ENCODE measurements at places on chromosomes 16 and 17.

DNA sequence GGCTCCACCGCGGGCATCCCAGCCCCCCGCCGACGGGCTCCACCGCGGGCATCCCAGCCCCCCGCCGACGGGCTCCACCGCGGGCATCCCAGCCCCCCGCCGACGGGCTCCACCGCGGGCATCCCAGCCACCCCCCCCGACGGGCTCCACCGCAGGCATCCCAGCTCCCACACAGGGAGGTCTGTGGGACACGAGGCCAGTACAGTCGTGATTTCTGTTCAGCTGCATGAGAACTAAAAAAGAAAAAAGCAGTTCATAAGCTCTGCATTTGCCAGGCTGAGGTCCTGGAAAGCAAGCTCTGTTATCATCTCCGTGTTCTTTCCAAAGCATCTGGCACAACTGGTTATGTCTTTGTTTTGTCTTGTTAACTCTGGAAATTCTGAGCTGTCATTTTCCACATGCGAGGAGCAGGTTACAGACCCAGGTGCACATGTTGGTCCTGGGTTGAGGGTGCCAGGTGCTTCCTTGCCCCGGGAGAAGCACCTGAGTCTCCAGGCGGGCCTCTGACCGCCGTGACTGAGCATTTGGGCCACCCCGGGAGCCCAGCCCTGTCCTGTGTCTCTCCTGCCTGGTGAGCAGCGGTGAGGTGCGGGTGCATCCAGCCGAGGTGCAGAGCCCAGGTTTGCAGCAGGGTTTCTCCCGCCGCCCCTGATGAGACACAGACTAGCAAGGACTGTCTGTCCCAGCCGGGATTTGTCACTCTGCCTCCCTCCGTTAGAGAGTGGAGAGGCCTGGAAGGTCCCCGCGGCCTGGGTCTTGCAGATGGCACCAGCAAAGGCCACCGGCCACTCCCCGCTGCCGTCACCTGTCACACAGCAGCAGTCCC, 9.9 kb upstream of the WFIKKN1 start:
- DNase-seq = no peak

DNA sequence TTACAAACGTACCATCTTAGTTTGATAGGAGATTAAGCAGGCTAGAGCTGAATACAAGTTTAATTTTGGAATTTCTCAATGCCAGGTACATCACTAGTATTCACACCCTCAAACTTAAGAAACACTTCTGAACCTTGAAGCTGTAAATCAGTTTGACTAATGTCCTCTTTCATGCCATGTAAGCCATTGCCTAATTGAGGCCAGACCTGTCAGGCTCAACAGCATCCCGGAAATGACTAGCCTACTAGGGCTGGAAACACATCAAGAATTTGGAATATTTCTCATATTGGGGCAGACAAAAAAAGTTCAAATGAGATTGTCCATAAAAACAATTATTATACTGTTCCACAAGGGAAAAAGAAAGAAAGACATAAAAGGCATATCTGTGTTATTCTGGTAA, 1.7 kb downstream of the USP32 start:
- DNase-seq = no peak

GRCh38 chr16:2966808-2967191, 2.3 kb upstream of the PAQR4 start:
- DNase-seq = no peak

DNA sequence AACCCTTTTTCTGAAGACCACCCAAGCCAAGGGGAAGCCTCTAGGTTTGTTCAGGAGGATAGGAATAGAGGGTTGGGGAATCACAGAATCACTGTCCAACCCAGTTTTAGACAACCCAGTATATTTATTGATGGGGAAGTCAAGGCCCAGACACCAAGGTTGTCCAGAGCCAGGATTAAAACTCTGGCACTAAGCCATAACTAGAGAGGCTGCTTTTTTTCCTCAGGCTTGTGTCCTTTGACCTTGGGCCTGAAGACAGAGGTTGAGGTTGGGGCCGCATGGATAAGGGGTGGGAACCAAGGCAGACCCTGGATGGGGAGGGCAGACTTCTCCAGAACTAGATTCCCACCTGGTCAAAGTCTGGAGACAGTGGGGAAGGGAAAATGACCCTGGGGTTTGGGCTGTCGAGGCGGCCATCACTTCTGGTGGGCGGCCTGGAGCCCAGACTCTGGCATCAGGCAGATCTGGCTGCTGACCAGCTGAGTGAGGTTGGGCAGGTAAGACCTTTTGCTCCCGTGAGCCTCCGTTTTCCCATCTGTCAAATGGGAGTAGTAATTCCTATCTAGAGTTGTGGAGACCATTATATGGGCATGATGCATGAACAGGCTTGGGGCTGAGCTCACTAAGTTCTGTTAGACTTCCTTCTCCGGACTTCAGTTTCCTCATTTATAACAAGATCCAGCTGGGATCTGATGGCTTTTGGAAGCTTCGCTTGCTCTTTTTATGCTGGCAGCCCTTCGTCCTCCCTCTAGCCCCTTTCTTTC, 17.9 kb downstream of the IGFBP4 start:
- no peak for DNase-seq

- no peak for DNase-seq
Observed at GRCh38 chr17:81015136-81015535, 19.8 kb upstream of the BAIAP2 start.

- peak; percentile 28 for DNase-seq
Observed at GRCh38 chr16:47713225-47713595, 252.1 kb downstream of the PHKB start.

- DNase-seq = no peak
Observed at GRCh38 chr16:5432166-5432565, 334.6 kb upstream of the EEF2KMT start.

Data from A549 (cell line).